ENCODE measurements at places on chromosomes 6 and 20.

DNA sequence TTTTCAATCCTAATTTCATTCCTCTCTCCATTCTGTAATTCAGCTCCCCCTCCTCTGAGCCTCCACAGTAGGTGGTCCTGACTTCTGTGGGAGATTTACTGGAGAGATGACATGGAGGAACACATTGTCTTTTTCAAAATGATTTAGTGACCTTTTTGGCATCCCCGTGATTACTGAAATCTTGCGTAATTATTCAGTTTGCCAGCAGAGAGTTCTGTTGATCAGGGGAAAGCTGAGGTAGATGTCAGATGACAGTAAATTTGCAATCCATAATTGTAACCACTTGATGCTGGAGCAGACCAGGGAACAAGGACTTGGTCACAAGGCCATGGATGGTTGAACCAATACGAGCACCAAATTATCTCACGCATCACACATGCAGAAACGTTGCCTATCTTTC lies 302.2 kb downstream of the TSHZ2 start:
- no peak for DNase-seq

DNA sequence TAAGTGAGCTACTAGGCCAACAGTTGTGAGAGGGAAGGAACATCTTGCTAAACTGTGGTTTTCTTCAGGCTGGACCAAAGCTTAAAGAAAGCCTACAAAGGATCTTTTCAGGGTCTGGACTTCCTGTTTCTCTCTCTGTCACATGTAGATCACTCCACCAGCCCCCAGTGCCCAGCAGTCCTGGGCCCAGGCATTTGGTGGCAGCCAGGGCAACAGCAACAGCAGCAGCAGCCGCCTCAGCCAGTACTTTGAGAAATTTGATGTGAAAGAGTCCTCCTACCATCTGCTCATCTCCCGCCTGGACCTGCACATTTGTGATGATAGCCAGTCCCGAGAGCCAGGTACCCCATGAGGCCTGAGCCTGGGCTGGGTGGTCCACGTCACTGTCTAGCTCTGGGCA lies 44.1 kb downstream of the BLTP3A start:
- DNase-seq: peak; percentile 4

DNA sequence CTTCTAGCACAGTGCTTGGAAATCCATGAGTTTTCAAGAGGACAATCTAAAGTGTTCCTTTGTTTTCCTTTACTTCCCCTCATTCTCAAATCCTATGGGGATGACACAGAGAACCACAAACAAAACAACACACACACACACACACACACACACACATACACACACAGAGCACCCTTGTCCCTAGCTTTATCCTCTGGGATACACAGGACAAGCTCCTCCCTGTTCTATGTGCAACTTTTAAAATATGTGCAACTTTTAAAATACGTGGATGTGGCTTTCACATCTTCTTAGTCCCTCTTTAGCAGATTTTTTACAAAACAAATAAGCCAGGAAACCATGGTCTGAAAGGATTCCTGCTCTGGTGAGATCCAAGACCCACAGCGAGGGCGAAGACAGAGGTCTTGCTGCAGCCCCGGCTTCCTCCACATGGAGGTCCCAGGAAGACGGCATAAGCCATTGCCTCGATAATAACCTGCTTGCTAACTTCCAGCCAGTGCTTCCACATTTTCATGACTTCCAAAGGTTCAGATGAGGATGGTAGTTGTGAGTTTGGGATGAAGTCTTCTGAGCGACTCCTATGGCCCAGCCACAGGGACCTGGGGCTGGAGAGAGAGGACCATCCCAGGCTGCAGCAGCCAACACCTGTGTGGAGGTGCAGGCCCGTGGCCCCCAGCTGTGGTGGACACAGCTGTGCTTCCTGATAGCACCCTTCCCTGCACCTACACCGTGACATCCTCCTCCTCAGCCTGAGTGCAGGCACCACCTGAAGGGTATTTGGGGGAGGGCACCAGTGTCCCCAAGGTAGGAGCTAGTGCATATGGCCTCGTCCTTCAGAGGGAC lies 62.8 kb upstream of the CD93 start:
- DNase-seq: no peak

DNA sequence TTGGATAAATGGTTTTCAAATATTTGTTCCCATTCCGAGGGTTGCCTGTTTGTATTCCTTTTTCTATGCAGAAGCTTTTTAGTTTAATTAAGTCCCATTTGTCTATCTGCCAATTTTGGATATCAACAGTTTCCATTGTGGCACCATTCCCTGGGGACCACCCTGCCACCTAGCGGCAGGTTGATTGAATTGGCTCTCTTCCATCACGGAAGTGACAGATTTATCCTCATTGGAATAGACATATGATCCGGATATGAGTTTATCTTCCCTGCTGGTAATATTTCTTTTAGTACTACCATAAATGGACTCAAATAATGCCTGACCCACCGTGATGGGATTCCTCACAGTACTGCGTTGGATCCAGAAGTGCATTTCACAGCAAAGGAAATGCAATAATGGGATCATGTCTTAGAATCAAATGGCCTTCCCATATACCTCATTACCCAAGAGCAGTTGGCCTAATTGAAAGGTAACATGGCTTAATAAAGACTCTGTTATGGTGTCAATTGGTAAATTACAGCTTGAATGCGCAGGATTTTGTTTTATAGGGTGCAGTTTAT lies 327.0 kb downstream of the BMP2 start:
- peak; percentile 29 for DNase-seq

Data from CD14-positive monocyte (primary cell).